ENCODE measurements at places on chromosomes 3 and 15.

GRCh38 chr3:185760550-185760949 lies 64.3 kb downstream of the IGF2BP2 start:
- DNase-seq: no peak

GRCh38 chr3:72559385-72559784 lies 288.9 kb downstream of the SHQ1 start:
- DNase-seq: no peak

- no peak for DNase-seq
Observed at GRCh38 chr3:46932455-46933225, 43.9 kb downstream of the CCDC12 start.

- no peak for DNase-seq
Observed at GRCh38 chr3:41581700-41582099, 380.2 kb downstream of the ULK4 start.
